Myometrial cell (primary cell): ENCODE measurements at places on chromosomes 1 and 21. TPM values are rescaled to one million over a fixed set of nuclear protein-coding genes. Genes with fewer than 3 reads are reported as not detected.

Gene CD84
- total RNA-seq = not detected in 2 replicates

Gene A3GALT2
- total RNA-seq = not detected in 2 replicates

Gene S100A3
- 5.8 and 15.8 TPM in 2 replicates for total RNA-seq

Gene LZIC
- 18.8 and 32.3 TPM in 2 replicates for total RNA-seq

Gene CELA3B
- not detected in 2 replicates for total RNA-seq

Gene NPHS2
- total RNA-seq = not detected in 2 replicates

Gene MCL1
- total RNA-seq = 189 and 206 TPM in 2 replicates

Gene FMO5
- 0.29 and 0.71 TPM in 2 replicates for total RNA-seq

Gene SLC16A4
- total RNA-seq = 37.5 and 44.3 TPM in 2 replicates

Gene OR10X1
- total RNA-seq = not detected in 2 replicates

Gene TAL1
- not detected in 2 replicates for total RNA-seq

Gene FAM229A
- total RNA-seq = 0.89 TPM in 1 of 2 replicates, not detected in the other
